ENCODE measurements at places on chromosomes 1 and 21.

GRCh38 chr1:162003061-162003829, 20.4 kb downstream of the OLFML2B start:
- DNase-seq: no peak

GRCh38 chr1:211487082-211487481, 4.9 kb downstream of the RD3 start:
- no peak for DNase-seq

DNA sequence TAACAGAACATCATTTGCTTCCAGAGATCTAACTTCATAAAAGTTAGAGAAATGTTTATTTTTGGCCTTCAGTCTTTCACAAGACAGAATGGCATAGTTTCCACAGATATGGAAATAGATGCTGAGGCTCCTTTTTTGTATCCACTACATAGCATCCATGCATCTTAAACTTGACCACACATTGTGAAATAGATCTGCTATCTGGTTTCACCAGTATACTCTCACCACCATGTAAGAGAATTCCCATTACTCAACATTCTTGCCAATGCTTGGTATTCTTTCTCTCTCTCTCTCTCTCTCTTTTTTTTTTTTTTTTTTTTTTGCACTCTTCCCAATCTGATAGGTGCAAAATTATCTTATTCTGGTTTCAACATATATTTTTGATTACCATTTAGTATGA, 52.1 kb upstream of the PRMT6 start:
- DNase-seq: no peak

DNA sequence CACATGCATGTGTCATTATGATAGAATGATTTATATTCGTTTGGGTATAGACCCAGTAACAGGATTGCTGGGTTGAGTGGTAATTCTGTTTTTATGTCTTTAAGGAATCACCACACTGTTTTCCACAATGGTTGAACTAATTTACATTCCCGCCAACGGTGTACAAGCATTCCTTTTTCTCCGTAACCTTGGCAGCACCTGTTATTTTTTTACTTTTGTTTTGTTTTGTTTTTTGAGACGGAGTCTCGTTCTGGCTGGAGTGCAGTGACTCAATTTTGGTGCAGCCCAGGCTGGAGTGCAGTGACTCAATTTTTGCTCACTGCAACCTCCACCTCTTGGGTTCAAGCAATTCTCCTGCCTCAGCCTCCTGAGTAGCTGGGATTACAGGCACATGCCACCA, 8.5 kb upstream of the S100B start:
- DNase-seq: no peak

DNA sequence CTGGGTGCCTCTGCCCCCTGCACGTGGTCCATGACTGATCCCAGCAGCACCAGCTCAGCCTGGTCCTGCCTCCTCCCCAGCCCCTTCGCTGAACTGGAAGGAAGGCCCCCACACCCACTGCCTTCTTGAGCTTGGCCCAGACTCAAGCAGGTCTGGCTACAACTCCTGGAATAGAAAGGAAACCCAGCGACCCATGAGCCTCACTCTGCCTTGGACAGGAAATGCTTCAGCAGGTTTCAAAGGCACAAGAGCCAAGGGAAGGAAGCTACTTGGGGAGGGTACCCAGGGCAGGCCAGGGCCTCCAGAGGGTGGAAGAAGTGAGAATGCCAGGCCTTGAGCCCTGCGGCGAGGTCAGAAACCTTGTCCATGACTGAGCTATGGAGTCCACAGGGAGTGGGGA, 35.9 kb upstream of the RD3 start:
- DNase-seq: no peak
